ENCODE measurements at places on chromosomes 4 and X.
A peak's percentile ranks its signal among the peaks of the same experiment; 100 is the strongest.

- no peak for DNase-seq
Measured at GRCh38 chr4:87419578-87420249, 2.7 kb upstream of the NUDT9 start.

GRCh38 chr4:83266689-83267088, 17.9 kb downstream of the COQ2 start:
- DNase-seq, result no peak

GRCh38 chr4:158769175-158769921, 522 bp downstream of the FNIP2 start:
- DNase-seq, result peak; percentile 21

DNA sequence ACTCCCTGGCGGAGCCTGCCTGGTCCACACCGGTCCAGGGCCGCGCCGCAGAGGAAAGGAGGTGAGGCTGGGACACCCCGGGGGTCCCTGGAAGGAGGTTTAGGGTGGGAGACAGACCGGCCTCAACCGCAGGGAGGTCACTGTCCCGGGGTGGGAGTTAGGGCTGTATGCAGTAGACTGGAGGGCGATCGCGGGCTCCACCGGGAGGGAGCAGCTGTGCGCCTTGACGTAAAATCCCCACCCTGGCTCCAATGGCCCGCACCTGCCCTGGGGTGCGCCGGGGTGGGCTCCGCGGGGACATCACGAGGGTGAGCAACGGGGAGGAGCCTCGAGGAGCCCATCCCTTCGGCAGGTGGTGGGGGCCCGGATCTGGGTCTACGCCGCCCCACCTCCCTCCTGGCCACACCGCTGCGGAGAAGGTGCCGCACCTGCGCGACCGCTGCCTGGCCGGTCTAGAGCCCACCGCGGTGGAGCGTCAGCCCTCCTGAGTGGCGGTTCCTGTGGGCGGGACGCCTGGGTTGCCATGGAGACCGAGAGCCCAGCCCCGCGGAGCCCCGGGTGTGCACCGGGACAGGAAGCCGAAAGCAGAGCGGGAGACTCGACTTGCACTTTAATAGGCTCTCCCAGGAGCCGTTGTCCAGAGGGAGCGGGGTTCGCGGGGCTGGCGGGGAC, 105.1 kb downstream of the ADRA2C start:
- DNase-seq, result no peak

DNA sequence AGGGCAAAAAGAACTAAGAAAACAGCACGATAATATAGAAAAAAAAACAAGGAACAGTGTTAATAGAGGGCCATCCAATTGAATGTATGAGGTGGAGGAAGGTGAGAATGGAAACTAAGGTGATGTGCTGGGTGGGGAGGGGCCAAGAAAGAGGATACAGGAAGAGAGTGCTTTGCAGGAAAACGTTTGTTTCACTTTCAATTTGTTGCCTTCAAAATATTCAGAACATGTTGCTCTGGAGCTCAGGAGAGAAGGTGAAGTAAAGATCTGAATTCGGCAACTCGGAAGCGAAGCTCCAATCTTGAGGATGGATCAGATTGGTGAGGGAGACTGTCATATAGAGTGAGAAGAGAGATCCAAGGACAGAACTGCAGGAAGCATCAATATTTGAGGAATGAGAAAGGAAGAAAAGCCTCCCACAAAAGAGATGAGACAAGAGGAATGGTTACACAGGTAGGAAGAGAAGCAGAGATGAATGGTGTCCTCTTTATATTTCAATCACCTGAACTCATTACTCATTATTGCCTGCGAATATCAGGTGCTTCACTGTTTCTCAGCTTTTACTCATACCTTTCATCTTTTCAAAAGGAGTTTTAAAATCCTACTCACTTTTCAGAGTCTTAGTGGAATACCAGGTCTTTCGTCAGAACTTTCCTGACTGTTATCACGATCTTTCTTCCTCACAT, 14.7 kb upstream of the SEC24D start:
- no peak for DNase-seq

DNA sequence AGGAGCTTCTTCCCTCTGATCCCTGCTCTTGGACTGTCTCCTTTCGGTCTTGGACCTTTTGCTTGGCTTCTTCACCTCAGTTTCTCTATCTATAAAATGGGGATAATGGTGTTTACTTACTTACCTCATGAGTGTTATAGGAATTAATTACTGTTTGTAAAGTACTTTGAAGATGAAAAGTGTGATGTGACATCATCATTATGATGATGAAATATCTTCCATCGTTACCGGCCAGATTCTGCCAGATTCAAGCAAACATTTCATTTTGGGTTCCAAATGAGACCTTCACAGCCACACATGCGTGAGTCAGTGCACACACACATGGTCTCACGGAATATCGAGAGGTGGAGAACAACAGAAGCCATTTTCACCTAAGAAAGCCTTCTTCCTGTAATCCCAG, 220.1 kb upstream of the RPL34 start:
- no peak for DNase-seq

DNA sequence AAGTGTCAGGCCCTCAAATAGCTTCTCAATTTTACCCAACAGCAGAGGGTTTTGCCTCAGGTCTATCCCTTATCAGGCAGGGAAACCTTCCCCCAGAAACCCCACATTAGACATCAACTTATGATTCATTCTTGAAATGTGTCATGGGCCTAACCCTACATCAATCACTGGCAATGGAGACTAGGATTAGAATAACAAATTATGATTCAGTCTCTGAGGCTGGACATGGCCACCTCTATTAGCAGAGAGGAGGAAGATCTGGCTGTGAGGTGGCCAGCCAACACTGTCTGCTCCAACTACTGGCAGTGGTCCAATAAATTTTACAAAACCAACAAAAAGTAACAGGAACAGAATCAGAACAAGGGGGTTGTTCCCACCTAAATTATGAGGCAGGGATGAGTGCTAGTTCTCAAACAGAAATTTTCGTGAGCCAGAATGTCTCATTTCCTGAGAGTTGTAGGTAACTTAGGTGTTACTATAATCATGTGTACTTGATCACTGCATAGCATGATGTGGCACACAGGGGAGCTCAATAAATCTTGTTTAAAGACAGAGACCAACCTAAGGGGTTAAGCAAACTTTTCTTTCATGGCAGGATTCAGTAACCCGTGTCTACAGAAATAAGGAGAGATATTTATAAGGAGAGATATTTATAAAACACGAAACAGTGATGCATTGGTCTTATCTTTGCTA, 126.8 kb downstream of the NFKB1 start:
- DNase-seq, result no peak

DNA sequence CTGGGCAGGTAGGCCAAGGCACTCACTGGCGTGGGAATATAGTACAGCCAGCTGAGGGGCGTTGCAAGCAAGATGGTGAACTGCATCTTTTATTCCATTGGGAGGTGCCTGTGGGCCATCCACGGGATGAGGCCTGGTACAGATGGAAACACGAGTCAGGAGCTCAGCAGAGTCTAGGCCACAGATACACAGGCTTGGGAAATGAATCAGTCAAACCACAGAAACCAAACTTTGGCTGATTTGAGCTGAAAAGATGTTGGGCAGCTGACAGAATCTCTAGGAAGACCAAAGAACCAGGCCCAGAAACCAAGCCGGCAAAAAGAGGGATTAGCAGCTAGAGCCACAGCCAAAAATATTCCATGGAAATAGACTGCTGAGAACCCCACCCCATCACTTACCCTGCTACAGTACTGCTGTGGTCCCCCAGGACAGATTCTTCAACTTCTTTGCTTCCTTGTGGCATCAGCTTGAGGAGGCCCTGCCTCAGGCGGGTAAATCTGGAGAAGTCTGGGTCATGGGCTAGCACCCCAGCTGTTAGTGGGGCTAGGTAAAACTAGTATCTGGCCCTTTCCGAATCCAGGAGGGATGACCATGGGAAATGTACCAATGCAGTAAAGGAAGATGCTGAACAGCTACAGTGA, 75.4 kb downstream of the TMEM131L start:
- no peak for DNase-seq

- DNase-seq, result no peak
Measured at GRCh38 chr4:78437608-78438088, 113.9 kb upstream of the ANXA3 start.

DNA sequence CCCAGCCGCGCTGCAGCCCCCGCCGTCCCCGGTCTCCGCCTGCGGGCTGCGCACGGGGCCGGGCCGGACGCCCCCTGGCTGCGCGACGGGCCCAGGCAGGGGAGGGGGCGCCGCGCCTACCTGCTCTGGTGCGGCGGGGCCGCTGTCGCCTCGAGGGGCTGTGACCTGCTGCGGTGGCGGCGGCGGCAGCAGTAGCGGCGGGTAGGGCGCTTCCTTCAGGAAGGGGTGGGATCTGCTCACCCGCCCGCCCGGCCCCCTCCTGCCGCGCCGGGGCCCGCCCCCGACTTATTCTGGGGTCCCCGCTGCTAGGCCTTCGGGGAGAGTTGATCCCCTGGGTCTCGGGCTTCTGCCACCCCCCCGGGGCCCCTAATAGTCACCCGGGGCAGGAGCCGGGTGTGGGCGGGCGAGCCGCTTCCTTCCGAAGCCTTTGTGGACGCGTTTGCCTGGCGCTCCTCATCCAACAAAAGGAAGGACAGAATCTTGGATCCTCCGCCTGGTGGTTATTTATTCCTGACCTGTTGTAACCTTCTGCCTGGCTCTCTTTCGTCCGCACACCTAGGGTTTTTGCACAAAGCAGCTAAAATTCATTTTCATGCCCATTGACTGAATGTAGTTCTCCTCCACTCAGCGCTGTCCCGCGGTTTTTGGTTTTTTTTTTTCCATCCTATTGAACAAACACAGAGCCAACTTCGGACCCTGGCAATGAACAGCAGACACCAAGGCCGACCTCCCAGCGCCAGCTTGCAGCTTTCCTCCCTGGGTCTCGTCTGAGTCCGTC, at the start of gene TMEM150C:
TSS of gene TMEM150C (minus strand) at position 203 of the 778 bp plus-strand sequence. CDS start 57,331 bp downstream, outside the sequence.
- peak; percentile 26 for DNase-seq

GRCh38 chr4:150259861-150260567, 181.8 kb downstream of the DCLK2 start:
- DNase-seq, result no peak

DNA sequence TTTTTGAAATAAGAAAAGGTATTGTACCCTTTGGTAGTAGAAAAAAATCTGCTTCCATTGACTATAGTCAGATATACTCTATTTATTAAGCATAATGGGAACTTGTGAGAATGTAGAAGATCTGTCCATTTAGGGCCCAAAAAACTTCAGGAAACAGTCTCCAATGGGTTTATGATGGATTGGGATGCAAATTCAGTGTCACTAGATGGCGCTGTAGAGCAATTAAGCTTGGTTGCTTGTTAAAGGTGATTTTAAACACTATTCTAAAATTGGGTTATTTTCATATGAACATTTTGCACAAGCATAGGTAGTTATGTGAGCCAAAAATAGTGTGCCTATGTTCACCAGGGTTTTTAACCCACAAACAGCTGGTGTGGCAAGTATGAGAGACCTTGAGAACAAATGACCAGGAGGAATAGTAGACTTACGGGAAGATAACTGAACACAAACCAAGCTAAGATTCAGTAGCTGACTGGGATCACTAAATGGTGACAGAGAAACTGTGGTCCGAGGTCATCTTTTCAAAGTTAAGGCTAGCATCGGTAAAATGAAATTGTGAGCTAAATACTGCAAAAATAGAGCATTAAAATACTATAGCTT, 80.3 kb upstream of the LSM6 start:
- no peak for DNase-seq

- DNase-seq, result no peak
Measured at GRCh38 chr4:148443512-148444295, 1.5 kb upstream of the NR3C2 start.

DNA sequence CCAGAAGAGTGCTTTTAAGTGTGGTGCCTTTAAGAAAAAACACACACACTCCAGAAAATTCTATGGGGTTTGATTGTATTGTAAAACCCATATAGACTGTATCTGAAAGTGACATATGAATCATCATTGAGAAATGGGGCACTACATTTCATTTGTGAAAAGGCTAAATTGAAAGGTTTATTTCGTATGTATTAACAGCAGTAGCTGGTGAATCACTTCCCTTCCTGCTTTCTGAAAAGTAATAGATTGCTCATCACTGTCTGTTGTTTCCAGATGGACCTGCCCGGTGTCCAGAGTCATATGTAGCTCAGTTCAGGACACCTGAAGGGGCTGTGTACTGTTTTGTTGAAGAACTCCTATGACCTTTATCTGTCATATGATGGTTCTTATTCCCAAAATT, 28.1 kb upstream of the HPRT1 start:
- no peak for DNase-seq

DNA sequence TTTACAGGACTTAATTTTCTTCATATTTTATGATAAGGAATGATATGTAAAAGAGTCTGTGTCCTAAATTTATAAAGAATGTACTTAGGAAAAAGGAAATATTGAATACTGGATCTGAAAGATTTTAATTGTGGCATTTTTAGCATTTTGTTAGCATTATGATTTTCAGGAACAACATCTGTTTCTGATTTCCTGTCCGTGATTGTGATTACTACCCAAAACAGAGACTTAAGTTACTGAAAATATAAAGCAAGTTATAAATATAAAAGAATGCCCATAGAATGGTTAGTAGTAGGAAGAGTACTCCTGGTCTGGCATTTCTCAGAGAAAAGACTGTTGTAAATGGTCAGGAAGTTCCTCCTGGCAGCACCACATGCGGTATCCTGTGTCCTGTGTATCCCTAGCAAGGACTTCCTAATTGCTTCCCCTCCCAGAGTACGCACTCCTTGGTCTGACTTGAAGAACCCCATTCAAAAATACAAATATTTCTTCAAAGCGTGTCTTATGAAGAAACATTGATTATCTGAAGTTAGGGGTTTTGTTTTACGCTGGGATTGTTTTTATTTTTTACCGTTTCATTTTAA, 88.9 kb downstream of the RS1 start:
- DNase-seq, result no peak

GRCh38 chr4:156442912-156443311, 489.2 kb upstream of the CTSO start:
- DNase-seq, result no peak

DNA sequence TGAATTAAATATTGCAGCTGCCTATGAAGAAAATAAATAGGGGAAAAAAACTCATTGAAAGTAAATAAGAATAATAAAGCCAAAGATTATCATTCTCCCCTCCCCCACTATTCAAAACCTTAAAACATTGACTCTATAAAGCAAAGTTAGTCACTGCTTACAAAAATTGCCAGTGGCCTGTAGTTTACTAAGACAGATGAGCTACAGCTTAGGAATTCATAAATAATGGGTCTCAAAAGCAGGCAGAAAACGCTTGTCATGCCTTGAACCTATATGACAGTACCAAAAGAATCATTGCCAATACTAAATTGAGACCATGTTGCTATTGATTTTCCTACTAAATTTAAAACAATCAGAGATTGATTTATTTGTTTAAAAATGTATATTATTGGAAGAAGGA, 78.9 kb downstream of the SLC10A7 start:
- DNase-seq, result no peak

GRCh38 chr4:19915276-19915675, 336.4 kb upstream of the SLIT2 start:
- no peak for DNase-seq

- DNase-seq, result no peak
Measured at GRCh38 chr4:78610546-78611214, 59.1 kb downstream of the ANXA3 start.

GRCh38 chr4:119493419-119493818, 135.2 kb downstream of the PDE5A start:
- no peak for DNase-seq
